ENCODE measurements at places on chromosomes 7 and 10.

DNA sequence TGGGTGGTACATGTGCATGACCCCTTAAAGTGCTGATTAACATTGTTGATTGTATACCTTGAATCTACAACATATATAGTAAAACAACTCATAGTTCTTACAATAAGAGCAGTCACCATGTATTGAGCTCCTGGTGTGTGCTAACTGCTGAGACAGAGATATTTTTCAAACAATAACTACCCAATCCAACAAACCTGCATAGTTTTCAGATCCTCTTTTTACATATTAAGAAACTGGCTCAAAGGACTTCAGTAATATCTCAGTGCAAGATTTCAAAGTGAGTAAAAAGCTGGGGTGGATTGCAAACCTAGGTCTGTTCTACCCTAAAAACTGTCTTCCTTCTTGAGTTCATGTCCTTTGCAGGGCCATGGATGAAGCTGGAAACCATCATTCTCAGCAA is 272.2 kb downstream of the SNX13 start:
- DNase-seq, result no peak

DNA sequence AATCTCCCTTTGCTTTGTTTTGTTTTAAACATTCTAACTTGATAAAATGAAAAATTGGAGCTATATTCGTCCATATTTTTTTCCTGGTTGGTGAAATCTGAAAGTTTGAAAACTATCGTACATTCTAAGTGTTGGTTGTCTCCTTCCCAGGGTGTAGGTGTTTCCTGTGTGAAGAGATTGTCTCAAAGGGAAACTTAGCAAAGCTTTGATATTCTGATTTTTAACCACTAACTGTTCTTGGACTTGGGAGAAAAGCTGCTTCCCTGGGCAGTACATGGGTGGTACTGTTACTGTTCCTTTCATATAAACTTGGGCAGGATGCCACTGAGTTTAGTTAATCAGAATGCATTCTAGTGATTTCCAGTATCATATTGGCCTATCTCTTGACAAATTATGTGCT is 253.5 kb upstream of the LRGUK start:
- DNase-seq, result no peak

GRCh38 chr7:158468181-158468580 is 119.4 kb downstream of the PTPRN2 start:
- no peak for DNase-seq

- no peak for DNase-seq
Measured at GRCh38 chr10:31977440-31978155, 49.0 kb upstream of the ARHGAP12 start.

GRCh38 chr7:137977173-137977572 is 24.7 kb downstream of the CREB3L2 start:
- no peak for DNase-seq

DNA sequence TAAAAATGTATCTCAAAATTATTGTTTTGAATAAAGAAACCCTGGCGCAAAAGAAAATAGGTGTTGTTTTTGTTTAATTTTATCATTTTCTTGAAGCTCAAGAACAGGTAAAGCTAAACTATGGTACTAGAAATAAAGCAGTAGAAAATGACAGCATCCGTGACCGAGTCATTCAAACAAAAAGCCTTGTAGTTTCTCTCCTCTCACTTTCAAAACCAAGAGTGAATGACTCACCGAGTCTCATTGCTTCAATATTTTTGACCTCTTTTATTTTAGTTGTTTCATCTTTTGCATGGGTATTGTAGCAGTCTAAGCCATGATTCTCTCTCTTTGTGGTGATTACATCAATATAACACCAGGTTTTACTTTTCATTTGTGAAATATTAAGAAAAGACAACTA is 396.5 kb downstream of the POM121L12 start:
- no peak for DNase-seq

- DNase-seq, result peak; percentile 53
Measured at GRCh38 chr7:128863433-128863989, 855 bp downstream of the ATP6V1F start.

All from activated T-cell treated with anti-CD3 and anti-CD28 coated beads, Interleukin-2, amount 50 U/mL, for 72 hours (primary cell).